ENCODE measurements at places on chromosomes 1 and 21.
A peak's percentile ranks its signal among the peaks of the same experiment; 100 is the strongest.

- no peak for DNase-seq
Observed at GRCh38 chr1:163876546-163876945, 554.8 kb downstream of the NUF2 start.

- no peak for DNase-seq
Observed at GRCh38 chr1:22340873-22341272, 110.8 kb upstream of the ZBTB40 start.

- no peak for DNase-seq
Observed at GRCh38 chr1:111551623-111552411, 48.4 kb upstream of the ADORA3 start.

DNA sequence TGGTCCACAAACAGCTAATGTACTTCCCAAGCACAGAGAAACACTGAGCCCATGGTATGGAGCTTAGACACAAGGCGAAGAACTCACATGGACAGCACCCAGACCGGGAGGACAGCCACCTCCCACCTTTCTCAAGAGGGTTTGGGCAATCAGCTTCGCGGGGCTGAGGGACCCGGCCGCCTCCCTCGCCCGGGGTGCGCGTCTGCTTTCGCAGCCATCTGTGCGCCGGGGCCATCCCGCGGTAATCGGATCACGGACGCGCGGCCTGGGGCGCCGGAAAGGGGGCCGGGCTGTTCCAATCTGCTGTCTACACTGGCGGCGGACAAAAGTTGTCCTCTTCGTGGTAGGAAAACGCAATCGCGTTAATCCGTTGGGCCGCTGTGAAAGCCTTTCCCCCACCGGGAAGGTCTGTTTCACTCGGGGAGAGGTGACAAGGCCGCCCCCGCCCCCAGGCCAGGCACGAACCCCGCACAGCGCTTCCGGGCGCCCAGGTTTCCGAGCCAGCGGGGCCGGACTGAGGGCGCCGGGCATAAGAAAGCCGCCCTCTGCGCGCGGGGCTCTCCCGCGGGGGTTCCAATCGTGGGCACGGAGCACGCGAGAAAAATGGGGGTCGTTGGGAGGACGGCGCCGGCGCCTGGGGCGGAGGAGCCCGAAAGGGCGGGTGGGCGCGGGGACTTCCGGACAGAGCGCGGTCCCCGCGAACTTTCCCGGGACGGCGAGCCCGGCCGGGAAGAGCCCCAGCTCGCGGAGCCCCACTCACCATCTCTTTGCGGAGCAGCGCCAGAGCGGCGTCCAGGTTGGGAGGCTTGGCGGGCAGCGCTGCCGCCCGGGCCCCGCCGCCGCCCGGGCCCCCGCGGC, 664 bp downstream of the FAM89A start:
- DNase-seq, result no peak

DNA sequence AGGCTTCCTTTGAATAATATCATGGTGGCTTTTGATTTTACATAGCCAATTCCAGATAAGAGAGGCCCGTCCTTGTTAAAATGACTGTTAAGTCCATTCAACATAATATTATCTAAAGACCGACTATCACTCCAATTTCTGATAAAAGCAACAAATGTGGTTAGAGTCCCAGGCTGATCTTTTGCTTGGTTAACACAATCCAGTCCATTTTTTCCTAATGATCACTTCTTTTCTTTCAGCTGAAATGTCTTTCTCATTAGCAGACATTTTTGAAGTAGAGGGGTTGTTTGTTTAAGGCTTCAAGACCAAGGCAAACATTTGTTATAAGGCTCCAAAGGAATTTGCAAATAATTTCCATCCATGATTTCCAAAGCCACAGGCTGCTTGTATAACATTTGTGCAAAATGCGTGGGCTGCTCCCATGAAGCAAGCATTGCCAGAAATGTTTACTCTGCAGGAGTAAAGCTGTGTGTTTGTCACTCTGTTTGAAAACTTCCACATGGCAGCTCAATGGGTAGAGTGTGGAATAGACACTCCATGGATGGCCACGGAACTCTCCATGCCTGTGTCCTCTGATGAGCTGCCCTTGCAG, 111.5 kb downstream of the PSMG1 start:
- no peak for DNase-seq

GRCh38 chr21:41418393-41418792, 7.6 kb upstream of the MX1 start:
- DNase-seq, result no peak

DNA sequence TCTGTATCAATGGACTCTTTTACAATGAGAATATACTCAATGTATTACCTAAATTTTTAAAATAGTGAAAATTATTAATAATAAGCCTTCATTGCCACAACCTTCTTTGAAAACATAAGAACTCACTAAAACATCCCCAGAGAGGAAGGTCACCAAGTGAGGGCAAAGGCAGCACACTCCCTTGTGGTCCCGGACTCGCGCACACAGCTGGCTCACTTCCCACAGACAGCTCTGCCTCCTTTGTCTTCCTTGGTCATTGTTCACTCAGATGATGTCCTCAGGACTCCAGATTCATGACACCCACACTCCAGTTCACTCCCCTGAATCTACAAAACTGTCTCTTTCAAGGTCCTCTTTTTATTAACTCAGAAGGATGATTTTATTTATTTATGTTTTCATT, 19.2 kb upstream of the UBR4 start:
- no peak for DNase-seq

- no peak for DNase-seq
Observed at GRCh38 chr21:38772646-38773045, 33.1 kb upstream of the ETS2 start.

DNA sequence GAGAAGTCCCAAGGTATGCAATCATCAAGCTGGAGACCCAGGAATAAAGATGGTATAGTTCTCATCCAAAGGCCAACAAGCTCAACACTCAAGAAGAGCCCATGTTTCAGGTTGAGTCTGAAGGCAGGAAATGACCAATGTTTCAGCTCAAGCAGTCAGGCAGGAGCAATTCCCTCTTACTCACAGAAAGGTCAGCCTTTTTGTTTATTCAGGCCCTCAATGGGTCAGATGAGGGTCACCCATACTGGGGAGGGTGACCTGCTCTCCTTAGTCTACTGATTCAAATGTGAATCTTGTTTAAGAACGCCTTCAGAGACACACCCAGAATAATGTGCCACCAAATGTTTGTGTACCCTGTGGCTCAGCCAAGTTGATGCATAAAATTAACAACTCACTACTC, 262.4 kb downstream of the USP25 start:
- no peak for DNase-seq

DNA sequence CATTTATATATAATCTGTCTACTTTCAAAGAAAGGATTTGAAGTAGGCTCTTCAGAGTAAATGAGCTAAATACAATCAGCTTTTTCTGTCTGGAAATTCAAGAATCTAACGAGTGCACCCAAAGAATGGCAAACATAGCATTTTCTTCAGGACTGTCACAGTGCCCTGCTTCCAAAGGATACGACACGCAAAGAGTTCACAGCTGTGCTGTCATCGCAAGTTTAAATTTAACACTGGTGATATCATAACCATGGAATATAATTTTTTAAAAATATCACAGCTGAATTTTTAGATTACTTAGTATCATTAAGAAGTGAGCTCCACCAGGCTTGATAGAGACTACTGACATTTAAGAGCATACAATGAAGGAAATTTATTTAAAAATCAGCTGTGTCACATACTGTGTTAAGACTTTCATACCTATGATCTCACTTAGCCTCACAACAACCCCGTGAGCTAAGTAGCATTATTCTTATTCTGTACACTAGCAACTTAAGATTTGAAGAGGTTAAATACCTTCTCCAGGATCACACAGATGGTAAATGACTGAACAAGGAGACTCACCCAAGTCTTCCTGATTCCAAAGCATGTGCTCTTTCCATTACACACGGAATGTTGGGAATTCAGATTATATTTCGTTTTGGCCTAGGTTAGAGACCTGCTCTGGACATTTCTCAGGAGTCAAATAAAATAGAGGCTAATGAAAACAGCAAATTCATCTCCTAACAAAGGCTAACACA, 46.2 kb upstream of the PRRX1 start:
- DNase-seq, result no peak

DNA sequence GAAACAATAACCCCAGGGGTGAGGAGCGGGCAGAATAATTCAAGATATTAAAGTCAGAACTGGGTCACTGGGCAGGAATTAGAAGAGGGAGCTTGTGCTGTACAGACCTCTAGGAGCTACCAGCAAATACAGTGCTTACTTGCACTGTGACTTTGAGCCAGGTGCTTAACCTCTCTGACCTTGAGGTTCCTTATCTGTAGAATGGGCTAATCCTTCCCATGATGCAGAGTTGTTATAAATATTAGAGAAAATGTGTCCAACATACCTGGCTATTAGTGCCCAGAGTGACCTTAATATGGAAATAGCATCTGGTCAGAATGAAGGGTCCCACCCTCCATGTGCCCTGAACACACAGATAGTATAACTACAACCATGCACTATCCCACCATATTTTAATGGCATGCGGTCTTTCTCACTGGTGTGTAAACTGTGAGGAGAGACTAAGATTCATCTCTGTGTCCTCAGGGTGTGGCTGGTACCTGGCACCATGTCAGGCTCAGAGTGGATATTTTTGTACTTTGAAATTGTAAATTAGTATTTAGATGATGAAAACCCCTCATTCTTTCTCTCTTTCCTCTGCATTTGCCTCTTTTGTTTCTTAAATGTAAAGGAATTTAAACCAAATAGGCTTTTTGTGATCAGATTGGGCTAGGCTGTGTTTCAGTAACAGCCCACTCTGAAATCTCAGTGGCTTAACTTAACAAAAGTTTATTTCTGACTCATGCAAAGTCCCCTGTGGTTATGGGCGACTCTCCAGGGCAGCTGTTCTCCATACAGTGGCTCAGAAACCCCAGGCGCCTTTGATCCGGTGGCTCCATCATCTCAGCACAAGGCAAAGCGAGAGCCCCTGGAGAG, 60.0 kb upstream of the ROR1 start:
- DNase-seq, result no peak

DNA sequence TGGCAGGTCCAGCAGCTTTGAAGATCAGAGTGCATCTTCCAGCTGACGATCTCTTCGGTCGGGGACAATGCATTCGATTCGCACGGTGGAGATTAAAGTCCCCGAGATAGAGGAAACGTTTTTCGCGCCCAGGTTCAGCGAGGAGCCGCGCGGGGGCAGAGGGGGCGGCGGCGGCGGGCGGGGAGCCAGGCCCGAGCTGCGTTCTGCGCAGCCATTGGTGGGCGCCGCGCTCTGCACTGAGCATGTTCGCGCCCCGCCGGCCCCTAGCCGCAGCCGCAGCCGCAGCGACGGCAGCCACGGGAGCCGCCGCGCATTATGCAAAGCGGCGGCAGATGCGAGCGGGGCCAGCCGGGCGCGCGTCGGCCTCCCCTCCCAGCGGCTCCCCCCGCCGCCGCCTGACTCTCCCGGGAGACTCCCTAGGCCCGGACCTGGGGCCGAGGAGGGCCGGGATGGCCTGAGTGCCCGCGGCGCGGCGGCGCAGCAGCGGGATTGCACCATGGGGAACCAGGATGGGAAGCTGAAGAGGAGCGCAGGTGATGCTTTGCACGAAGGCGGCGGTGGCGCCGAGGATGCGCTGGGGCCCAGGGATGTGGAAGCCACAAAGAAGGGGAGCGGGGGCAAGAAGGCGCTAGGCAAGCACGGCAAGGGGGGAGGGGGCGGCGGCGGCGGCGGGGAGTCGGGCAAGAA, at the start of gene FMN2:
Gene FMN2 (plus strand): TSS at position 270 of the 687 bp plus-strand sequence. CDS start 227 bp downstream, at position 497.
- DNase-seq, result peak; percentile 52

Data from cerebellar cortex (tissue), 1 donor.